ENCODE measurements at places on chromosomes 7 and 10.

- no peak for DNase-seq
Observed at GRCh38 chr10:3470191-3470590, 297.6 kb upstream of the PITRM1 start.

- DNase-seq, result no peak
Observed at GRCh38 chr10:126124668-126125349, 228.4 kb downstream of the FANK1 start.

DNA sequence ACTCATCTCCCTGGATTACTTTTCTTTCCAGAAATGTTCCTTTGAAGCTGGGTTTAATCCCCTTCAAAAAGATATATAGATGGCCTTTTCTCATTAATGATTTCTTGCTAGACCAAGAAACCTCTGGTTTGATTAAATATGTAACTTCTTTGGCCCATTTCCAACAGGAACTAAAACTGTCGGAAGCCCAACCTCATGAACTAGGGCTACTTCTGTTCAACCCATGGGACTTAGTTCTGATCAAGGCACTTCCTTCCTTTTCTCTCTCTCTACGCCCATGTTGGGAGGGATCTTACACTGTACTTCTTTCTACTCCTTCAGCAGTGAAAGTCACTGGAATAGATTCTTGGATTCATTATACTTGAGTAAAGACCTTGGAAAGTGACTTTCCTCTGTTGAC is 83.6 kb downstream of the TMEM106B start:
- no peak for DNase-seq

- no peak for DNase-seq
Observed at GRCh38 chr10:60377955-60378354, 11.7 kb downstream of the ANK3 start.

DNA sequence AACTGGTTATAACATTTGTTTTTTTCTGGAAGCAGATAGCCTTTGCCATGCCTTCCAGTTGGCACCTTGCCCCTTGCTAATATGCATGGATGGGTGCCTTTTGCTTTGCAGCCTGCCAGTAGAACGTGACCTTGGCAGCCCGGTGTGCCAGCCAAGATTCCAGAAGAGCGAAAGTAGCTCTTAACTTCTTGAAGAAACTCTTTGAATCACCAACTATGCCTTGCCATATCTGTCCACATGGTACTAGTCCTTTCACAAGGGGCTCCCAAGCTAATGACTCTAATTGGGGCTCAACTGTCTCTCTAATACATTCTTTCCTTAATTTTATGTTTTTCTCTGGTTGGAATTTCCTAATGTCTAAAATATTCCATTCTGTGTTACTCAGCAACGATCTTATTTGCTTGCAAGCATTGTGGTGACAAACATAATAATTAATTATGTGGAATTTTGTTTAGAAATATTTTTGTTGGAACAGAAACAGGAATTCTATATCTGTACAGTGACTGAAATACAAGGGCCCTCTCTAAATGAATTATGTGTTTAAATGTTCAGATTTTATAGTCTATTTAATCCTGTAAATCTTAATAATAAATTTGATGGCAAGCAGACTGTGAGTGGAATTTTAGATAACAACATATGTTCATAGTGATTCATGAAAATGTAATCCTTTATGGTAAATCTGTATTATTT is 45.8 kb downstream of the HDAC9 start:
- peak; percentile 88 for DNase-seq

- DNase-seq, result no peak
Observed at GRCh38 chr10:3548076-3548475, 236.9 kb downstream of the KLF6 start.

DNA sequence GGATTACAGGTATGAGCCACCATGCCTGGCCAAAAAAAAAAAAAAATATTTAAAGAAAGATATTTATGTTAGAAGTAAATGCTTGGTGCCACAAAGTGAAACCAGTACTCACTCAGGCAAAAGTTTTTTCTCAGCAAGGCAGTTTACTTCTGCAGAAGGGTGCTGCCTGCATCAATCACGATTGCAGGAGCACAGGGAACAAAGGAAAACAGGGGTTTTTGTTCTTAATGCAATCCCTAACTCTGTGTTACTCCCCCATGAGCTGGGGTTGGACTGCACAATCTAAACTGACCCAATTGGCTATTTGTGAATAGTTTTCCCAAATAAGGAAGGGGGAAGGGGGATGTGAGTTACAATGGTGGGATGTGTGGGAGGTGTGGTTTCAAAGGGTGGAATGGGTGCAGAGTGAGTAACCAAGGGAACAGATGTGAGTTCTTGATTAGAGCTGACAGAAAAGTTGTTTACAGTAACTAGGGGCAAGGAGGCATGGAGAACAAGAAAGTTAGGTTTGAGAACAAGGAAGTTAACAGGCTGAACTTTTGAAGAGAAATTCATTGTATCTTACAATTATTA is 255.4 kb downstream of the TYW1 start:
- no peak for DNase-seq
